T-cell (primary cell): ENCODE measurements at places on chromosomes 11 and 22.

DNA sequence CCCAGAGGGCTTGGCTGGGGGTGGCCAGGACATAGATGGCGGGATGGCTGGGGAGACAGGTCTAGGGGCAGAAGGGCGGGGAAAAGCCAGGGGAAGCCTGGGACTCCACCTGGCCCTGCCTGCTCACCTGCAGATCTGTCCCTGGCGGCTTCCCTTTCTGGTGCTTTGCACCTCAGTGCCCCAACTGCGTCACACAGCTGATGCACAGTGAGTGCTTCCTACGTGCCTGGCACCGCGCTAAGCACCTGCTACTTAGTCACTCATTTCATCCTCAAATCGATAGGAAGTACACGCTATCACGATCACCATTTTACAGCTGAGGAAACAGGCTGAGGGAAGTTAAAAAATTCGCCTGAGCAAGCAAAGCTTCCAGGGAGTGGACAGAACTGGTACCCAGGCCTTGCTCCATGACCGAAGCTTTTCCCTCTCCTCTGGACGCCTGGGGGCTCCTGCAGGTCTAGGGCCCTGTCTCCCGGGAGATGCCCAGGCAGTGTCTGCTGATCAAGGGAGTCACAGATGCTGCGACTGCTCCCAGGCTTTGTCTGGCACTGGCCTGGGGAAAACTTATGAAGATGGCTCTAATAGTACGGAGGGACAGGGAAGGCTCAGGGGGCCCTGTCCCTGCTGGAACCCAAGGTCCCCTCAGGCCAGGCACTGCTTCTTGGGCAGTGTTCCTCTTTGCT, 63.0 kb upstream of the TTLL12 start:
- no peak for DNase-seq

- no peak for DNase-seq
These were observed 40.7 kb downstream of the SWAP70 start for GRCh38 chr11:9704620-9705019.

- DNase-seq = no peak
These were observed 7.7 kb downstream of the RNF141 start for GRCh38 chr11:10533323-10533722.

DNA sequence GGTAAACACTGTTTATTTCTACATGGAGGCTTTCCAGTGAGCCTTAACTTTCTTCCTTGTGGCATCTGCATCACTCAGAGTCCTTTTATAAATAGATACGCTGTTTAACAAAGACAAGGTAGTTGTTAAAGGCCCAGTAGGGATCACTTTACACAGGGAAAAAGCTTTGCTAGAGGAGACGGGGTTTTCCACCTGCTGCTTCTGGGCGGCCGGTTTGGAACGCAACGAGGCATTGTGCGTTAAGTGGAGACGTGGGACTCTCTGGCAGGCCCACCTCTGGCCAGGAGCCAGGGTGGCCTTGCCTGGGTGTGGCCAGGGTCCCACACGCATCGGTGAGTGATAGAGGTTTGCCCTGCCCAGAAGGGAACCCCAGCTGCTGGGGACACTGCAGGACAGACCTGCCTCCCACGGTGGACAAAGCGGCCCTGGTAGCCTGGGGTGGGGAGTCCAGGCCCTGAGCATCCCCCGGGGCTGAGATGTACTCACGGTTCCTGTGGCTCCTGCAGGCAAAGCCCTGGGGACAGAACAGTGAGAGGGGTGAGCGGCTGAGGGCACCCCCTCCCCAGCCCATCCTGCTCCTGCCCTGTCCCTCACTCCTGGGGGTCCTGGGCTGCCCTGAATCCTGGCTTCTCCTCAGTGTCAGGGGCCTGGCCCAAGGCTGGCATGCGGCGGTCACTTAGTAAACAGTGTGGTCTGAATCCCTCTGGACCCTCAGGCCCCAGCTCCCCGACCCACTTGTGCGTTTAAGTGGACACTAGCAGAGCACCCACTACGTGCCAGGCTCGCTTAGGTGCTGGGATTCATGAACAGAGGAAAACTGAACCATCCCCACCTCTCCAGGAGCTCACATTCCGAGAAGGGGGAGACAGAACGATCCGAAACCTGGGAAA, 4.2 kb downstream of the IL17REL start:
- DNase-seq = no peak

GRCh38 chr11:93160156-93160555, 37.6 kb downstream of the SLC36A4 start:
- DNase-seq = no peak

DNA sequence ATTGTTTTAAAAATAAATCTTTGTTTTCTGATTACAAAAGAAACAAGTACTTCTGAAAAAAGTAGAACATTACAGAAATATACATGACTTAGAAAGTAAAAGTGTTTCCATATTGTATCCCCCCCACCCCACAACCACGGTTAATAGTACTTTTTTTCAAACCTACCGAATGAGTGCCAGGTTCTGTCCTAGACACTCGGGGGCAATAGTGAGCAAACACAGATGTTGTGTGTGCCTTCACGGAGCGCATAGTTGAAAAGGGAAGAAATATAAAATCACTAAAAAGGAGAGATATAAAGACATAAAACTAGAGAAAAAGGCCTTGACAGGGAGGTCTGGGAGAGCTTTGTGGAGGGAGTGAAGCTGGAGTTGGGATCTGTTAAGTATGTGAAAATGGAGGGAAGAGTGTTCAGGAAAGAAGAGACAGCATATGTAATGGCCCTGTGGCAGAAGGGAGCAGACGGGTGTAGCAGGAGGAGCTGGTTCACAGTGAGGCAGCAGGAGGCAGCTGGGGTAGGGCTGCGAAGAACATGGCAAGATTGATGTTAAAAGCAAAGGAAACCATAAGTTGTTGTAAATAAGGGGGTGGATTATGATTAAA, 42.1 kb upstream of the ALX4 start:
- no peak for DNase-seq

DNA sequence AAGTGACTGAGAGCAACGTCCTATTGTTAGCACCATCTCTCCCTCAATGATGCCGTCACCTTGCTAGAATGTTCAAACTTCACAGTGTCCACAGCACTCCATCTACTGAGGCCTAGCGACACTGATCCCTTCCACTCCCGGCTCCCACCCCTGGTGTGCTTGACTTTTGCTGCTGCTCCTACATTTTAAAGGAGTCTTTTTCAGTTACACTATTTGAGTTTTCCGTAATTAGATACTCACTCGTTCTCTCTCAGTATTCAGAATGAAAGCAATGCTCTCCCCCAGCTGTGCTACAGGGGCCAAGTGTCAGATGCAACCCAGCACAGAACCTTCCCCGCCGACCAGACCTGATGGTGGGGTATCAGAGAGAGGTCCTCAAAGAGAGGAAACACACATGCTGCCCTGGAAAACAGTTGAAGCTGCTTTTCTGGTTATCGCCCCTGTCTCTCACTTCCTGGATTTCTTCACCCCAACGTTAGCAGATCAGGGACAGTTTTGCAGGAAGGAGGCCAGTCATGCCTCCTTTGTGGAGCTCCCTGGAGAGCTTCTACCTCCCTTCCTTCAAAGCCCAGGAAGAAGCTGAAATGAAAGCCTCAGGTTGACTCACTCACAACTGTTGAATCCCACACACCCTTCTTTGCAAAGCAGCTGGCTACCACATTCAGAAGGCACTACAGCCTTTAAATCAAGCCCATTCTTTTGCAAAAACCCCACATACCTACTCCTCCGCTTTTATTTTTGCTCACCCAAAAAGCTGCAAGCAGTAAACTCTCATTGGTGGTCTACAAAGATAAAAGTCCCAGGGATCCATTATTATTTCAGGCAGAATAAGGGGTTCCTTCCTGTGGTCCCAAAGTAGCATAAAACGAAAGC, 23.5 kb downstream of the LARGE1 start:
- DNase-seq = no peak

GRCh38 chr22:18152519-18152918, 2.5 kb downstream of the USP18 start:
- DNase-seq = no peak

DNA sequence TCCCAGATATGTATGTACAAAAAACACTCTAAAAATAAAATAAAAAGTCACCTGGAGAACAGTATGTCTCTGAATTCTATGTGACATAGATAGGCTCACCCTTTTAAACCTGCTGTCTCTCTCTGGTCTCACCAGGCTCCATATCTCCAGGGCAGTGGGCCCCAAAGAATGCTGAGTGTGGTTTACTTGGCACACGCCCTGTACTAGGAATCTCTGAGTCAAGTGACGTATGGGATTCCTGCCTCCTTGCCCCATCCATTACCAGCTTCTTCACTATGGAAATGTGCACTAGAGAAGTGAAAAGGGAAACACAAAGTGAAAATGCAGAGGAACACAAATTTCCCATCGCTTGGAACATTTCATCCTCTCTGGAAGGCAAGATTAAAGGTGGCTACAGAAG, 722.2 kb upstream of the TENM4 start:
- no peak for DNase-seq

GRCh38 chr22:28269277-28269676, 350.2 kb upstream of the PITPNB start:
- DNase-seq = no peak

DNA sequence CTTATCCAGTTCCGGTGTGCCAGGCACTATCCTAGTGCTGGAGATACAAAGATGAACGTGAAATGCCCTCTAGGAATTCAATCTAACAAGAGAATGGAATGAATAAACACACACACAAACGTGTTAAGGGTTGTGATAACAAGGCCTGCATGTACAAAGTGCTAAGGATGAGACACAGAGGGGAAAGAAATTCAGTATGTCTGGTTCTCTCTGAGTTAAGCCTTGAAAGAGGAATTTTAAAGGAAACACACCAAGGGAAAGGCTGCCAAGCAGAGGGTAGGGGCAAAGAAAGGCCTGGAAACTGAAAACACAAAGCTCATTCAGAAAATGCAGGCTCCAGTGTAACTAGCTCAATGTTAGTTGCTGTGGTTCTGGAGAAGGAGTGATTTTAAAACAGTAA, 4.2 kb downstream of the CHKA start:
- no peak for DNase-seq

- no peak for DNase-seq
These were observed 24.6 kb downstream of the OTOG start for GRCh38 chr11:17571431-17572358.

- DNase-seq = no peak
These were observed 29.4 kb downstream of the SLC1A2 start for GRCh38 chr11:35389897-35390465.

DNA sequence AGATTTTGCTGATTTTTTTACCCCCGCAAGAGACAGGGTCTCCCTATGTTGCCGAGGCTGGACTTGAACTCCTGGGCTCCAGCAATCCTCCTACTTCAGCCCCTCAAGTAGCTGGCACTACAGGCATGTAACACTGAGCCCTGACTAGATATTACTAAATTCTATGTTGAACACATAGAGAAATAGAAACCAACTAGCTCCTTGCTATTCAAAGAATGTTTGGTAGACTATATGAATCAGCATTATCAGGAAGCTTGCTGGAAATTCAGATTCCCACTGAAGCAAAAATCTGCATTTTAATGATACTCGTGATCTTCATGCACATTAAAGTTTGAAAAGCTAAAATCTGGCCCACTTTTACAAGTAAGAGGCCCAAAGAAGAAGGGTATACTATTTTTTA, 11.9 kb downstream of the TMEM41B start:
- DNase-seq = no peak

GRCh38 chr22:38860283-38861169, 11.5 kb downstream of the CBX6 start:
- DNase-seq = no peak

GRCh38 chr22:44129619-44129976, 51.1 kb upstream of the PARVG start:
- DNase-seq = no peak

GRCh38 chr11:46357483-46357936, 10.2 kb downstream of the DGKZ start:
- DNase-seq = no peak

DNA sequence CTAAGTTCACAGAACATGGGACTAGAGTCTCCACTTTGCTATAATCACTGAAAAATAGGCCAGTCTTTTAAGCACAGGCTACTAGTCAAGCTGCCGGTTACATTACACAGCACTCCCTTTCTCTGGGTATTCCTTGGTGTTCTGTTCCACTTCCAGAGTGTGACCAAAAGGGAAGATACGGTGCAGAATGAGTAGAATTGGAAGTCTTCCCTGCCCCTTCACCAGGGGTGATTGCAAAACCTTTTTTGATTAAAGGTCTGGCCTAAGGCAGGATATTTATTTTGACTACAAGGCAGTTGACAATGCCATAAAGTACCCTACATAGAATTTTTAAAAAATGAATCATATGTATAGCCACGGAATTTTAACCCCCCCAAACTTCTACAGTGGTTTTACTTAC, 59.6 kb upstream of the ADORA2A start:
- DNase-seq = no peak

DNA sequence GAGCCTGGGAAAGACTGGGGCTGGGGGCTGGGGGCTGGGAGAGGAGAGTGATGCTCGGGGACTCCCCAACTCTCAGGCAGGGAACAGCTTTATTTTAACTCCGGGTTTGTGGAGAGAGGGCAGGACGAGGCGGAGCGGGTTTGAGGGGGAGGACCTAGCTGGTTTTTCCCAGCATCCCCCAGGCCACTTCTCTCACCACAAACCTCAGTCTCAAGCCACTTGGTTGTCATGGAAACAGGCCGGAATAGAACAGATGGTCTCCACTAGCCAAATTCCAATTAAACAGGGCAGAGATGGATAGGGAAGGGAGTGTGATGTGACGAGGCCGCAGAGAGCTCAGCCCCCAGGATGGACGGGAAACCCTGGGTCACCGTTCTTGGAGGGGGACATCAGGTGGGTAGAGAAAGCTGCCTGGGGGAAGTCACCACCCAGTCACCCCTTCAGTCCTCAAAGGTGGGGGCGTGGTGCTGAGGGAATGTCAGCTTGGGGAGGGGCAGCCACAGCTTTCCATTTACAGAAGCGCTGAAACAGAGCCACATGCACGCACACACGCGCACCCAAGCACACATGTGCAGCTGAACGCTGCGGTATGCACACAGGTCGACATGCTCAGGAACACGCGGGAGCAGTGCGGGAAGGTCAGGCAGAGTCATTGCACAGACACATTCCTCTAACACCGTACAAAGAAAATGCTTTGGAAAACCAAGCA, 19.2 kb downstream of the NECTIN1 start:
- DNase-seq = no peak

- DNase-seq = no peak
These were observed 59.7 kb upstream of the EED start for GRCh38 chr11:86184728-86185380.

DNA sequence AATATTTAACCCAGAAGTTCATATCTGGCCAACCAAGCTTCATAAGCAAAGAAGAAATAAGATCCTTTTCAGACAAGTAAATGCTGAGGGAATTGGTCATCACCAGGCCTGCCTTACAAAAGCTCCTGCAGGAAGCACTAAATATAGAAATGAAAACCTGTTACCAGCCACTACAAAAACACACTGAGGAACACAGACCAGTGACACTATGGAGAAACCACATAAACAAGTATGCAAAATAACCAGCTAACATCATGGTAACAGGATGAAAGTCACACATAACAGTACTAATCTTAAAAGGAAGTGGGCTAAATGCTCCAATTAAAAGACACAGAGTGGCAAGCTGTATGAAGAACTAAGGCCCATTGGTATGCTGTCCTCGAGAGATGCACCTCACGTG, 311.4 kb downstream of the DYNC2H1 start:
- DNase-seq = no peak

GRCh38 chr22:33598821-33599220, 321.5 kb downstream of the LARGE1 start:
- no peak for DNase-seq
